CD4-positive, alpha-beta T cell treated with Interleukin-4 for 1 hour (primary cell): ENCODE measurements at places on chromosomes 5 and 9.
A peak's percentile ranks its signal among the peaks of the same experiment; 100 is the strongest.

DNA sequence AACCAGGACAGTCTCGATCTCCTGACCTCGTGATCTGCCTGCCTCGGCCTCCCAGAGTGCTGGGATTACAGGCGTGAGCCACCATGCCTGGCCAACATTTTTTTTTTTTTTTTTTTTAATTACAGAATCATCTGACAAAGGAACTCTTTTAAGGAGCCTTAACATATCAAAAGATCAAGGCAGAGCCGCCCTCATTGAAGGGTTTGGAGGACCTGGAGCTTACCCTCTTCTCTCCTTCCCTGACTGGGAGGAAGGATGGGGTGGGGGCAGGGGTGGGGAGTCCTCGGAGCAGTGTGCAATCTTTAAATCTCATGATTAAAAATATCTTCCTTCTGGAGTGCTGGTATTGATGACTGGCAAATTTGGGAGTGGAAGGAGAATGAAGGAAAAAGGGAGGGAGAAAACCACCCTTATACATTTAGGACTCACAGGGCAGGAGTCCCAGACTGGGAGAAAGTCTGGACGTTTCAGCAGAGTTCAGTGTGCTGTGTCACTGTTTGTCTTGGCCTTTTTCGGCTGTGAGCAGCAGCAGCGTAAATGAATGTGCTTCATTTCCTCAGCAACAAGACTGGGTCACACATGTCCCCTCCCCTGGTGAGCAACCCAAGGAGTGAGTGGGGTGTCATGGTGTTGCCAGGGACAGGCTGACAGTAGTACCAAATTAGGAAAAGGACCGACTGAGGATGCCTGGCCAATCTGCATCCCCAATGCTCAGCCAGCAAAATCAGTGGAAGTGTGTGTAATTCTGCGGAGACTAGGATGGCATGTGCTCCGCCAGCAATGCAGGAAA is 115.3 kb upstream of the BNC2 start:
- no peak for DNase-seq

DNA sequence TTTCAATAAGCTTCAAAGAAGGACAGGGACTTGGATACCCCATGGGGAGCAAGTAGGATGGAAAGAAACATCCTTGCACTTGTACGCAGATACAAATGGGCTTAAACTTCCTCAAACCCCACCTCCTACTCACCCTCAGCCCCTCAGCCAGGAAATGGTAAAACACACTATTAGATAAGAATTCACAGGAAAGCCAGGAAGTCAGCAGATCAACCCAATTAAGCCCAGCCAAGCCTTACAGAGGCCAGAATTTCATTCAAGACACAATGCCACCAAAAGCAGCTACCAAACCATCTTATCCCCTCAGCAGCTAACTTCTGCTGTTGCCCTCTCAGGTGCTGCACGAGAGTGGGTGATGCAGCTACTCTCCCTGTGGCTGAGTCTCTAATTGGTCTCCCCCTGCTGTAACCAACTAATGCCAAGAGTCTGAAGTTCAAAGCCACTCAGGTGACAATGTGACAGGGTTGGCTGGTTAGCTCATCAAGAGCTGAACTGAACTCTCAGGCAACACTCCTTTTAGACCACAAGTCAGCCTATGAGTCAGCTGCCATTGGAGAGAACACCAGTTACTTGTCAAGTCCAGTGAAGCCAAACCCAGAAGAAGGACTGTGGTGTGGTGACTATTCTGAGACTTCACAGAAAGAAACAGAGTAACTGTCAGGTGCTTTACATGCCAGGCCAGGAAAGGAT is 201.9 kb downstream of the ZNF608 start:
- DNase-seq, result no peak

DNA sequence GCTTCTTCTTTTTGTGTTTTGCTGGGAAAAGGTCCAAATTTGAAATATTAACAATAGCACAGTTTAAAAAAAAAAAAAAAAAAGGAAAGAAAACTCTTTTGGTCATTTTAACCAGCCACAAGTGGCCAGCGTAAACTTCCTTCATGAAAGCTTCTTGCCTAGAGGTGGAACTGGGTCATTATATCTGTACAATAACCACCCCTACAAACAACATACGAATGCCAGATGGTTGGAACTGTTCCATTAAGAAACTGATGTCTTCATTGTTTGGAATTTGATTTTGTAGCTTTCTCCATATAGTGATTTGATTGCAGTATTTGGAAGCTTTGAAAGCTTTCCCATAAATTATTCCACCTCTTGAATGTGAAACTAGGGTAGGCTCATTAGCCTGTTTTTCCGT is 18.3 kb upstream of the LPAR1 start:
- DNase-seq, result no peak

DNA sequence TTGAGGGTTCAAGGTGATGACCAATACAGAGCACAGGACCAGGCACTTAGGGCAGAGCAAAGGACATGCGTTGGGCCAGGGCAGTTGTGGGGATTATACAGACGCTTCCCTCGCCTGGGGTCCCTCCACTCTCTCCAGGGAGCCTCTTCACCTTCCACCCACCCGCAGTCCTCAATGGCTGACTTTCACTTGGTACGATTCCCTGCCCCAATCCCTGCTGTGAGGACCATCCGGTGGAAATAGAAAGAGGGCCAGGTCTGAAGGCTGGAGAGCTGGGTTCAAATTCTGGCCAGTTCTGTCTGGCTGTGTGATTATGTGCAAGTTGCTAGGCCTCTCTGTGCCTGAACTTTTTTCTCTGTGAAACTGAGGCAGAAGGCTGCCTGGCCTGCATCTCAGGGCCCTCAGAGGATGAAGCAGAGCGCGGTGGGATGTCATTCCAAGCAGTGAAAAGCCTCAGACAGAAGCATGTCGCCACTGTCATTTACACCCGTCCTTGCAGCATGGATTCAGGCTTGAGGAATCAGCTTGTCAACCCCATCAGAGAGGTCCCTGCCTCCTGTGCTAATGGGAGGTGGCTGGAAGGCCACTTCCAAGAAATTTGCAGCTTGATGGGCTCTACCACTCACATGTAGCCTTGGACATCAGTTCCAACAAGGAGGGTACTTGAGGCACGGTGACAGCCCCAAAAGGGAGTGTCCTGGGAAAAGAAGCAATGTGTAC is 206.6 kb upstream of the IER5L start:
- DNase-seq, result no peak

GRCh38 chr5:96875791-96876291 is 459 bp upstream of the ERAP2 start:
- peak; percentile 50 for DNase-seq

DNA sequence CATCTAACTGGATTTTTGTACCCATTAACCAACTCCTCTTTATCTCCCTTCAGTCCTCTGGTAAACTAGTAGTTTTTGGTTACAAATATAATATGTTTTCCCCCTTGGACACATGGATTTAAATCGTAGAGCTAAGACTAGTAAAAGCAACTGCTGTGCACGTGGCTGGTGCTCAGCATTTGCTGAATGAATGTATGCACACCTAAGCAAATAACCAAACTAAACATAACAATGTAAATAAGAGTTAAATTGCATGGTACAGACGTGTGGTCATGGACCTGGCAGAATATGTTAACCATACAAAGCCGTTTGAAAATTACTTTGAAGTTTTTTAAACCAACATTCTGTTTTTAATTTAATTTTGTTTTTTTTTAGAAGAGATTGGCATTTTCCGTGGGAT is 65.2 kb upstream of the FYB1 start:
- no peak for DNase-seq

DNA sequence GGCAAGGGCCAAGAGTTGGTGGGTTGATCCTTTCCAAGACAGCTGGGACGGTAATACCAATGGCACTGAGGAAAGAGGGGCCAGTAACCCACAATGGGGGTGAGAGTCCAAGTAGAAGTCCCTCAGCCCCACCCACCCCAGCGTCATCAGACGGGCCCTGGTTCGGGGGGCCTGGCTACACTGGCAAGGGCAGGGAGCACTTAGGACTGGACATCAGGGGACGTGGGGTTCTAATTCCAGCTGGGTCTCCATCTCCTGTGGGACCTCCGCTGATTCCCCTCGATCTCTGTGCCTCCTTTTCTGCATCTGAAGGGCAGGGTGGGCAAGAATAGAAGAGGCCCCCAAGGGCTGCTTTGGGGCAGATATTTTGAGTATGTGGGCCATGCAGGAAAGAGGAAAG is 53.5 kb upstream of the FCN1 start:
- DNase-seq, result no peak

DNA sequence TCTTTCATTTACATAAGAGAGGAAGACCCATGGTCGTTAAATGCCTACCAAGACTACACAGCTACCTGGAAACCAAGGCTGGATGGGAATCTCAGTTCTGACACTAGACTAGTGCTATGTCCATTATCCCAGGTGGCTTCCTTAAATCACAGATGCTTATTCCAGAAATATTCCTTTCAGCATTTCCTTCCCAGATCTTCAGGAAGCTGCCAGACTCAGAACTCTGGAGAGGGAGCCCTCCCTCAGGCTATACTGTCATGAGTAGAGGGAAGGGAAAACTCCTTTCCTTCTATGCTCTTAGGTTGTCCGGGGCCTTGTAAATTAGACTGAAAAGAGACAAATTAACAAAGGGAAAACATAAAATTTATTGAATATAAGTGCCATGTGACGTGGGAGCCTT is 20.8 kb downstream of the FREM1 start:
- no peak for DNase-seq

DNA sequence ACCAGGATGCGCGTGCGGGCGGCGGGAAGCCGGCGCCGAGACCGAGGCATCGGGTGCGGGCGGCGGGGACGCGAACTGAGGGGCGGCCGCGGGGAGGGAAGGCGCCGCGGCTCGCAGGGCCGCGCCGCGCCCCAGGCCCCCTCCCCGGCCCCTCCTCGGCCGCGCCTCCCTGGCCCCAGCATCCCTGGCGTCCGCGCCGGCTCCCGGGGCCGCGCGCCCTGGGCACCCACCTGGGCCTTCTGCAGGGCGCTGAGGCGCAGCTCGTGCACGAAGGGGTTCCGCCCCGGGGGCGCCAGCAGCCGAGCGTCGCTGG is 324 bp downstream of the LPCAT1 start:
- no peak for DNase-seq

DNA sequence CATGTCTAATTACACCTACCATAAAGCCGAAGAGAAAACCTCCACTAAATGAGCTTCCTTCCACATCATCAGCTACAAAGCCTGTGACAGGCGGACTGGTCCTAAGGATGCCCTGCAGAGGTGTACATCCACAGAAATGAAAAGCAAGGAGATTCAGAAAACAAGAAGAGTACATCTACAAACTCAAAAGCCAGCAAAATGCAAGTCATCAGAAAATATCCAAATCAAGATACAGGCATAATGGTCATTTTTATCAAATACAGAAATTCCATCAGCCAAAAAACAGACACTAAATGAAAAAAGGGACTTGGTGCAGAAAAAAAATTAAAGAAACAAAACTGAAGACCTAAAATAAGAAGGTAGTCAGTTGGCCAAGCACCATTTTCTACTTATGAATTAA is 79.7 kb downstream of the FRMD3 start:
- DNase-seq, result no peak

- no peak for DNase-seq
Observed at GRCh38 chr5:59744531-59744992, 149.0 kb downstream of the PDE4D start.

DNA sequence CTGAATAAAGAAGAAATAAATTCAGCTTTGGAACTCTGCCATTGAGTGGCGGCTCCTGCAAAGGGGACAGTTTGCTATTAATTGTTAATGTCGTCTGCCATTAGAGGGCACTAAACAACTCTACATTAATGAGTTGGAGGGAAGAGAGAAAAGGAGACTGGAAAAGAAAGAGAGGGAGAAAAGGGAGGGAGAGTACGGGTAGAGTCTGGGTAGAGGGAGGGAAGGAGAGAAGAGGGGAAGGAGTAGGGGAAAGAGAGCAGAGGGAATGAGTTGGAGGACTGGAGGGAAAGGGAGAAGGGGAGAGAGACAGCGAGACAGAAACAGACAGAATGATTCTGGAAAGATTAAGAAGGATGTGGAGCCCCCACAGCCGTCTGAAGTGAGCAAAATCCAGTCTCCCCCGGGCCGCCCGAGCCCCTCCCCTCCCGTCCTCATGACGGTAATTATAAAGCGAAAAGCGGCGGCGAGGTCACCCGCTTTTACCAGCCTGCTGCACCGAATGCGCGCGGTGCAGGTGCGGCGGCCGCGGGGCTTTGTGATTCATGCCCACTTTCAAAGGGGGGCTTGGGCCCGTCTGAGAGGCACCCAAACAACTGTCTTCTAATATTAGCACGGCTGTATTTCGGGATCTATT is 1.9 kb upstream of the FST start:
- DNase-seq, result no peak

DNA sequence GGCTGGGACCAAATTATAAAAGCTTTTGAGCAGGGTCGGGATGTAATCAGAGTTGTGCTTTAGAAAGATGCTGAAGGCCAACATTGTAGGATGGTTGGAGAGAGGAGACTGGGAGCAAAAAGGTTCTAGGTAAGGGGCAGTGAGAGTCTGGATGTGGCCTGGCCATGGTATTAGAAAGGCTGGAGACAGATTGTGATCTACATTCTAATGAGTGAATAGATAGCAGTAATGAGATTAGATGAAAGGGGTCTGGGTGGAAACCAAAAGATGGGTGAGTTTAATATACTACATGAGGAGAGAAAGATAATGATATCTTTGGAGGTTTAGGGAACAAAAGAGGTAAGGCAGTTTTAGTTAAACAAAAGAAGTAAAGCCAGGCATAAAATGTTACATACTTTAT is 88.8 kb upstream of the SH3GL2 start:
- no peak for DNase-seq

DNA sequence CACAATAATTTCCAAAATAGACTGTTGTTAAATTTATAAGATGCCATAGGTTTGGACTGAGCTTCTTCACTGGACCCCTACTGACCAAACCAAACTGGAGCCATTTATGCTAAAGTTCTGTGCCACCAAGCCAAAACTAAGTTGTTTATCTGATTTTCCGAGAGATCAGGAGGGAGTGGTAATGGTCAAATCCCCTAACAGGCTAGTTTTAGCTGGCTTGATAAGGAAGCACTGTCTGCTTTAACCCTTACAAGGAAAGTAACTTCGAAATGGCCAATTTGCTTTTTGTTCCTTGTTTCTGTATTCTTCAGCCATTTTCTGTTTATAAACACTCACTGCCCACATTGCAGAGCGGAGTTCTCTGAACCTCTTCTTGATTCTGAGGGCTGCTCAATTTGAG is 246.8 kb upstream of the TUT7 start:
- no peak for DNase-seq

GRCh38 chr9:21680590-21680989 is 121.8 kb upstream of the MTAP start:
- DNase-seq, result no peak

- no peak for DNase-seq
Observed at GRCh38 chr9:68551191-68551590, 10.5 kb upstream of the TMEM252 start.

- no peak for DNase-seq
Observed at GRCh38 chr9:17580119-17580518, 1.3 kb downstream of the SH3GL2 start.

DNA sequence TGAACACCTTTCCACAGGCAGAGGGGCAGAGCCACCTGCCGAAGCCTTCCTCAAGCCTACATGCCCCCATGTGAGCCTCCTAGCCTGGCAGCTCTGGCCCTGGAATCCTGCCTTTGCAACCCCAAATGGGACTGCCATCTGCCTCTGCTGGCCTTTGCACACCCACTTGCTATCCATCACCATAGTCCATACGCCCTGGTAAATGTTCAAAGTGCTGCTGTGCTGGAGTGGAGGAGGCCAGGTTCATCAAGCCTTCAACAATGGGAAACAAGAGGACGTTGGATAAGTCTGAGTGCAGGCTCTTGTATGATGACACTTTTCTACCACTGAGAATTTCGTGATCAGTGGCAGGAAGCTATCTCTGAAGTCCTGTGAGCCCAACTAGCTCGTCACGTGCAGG is 159.8 kb downstream of the MED10 start:
- no peak for DNase-seq
